Suppressor macrophage treated with lipopolysaccharide for 4 hours (primary cell): ENCODE measurements at places on chromosomes 13 and 19.

DNA sequence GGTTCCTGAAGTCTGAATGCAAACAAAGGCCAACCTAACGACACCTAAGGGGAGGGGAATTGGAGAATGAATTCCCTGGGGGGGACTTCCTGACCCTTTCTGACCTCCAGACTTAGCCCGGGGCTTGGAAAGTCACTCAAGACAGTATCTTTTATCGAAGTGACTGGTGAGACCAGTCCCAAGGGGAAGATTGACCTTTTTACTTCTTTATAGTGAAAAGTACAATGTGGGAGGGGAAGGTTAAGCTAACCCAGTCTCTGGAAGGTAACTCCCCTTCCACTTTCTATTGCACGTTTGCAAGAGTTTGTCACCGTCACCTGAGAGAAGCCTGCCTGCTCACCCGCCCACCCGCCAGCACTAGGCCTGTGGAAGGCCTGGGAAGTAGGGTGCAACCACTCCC, 111.9 kb downstream of the EFNB2 start:
- no peak for DNase-seq

- DNase-seq = no peak
These were observed 1.4 kb upstream of the ZNF584 start for GRCh38 chr19:58406818-58407657.

- DNase-seq = peak; percentile 0
These were observed 806 bp downstream of the ZNF90 start for GRCh38 chr19:20078581-20079031.

GRCh38 chr19:40689339-40690049, 957 bp downstream of the NUMBL start:
- DNase-seq = no peak

GRCh38 chr13:84400706-84401105, 518.4 kb upstream of the SLITRK1 start:
- DNase-seq = no peak

GRCh38 chr19:52170304-52170703, 1.1 kb downstream of the ZNF836 start:
- no peak for DNase-seq

DNA sequence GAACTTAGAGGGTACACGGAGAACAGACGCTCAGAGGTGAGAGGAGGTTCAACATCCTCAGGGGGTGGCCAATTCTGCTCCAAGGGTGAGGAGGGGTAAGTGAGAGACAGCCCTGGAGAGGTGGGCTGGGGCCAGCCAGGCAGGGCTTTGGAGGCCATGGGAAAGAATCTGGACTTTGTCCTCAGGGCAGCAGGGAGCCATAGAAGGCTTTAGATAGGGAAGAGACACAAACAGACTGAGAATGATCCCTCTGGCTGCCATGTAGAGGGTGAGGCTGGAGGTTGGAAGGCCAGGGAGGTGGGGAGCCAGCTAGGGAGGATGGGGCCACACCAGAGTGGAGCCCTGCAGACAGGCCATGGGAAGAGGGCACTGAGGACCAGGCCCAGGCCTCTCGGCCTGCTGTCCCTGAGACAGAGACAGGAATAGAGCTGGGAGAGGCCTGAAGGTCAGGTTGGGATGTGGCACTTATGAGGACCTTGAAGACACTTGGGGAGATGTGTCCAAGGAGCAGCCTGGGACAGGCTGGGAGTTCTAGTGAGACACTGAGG, 29.2 kb upstream of the CCNP start:
- no peak for DNase-seq

GRCh38 chr13:76123548-76123947, 487.4 kb downstream of the LMO7 start:
- no peak for DNase-seq

- no peak for DNase-seq
These were observed 660.1 kb upstream of the SLITRK1 start for GRCh38 chr13:84542348-84542747.

- DNase-seq = peak; percentile 9
These were observed 286.3 kb downstream of the POU4F1 start for GRCh38 chr13:78317030-78317429.

GRCh38 chr19:40025938-40026596, 29.2 kb downstream of the ZNF546 start:
- no peak for DNase-seq

- no peak for DNase-seq
These were observed 68.2 kb downstream of the ITGBL1 start for GRCh38 chr13:101520672-101521071.

GRCh38 chr19:58060231-58060630, 1.1 kb downstream of the ZNF135 start:
- DNase-seq = no peak

GRCh38 chr13:45372189-45373161, 31.5 kb upstream of the TPT1 start:
- DNase-seq = no peak

DNA sequence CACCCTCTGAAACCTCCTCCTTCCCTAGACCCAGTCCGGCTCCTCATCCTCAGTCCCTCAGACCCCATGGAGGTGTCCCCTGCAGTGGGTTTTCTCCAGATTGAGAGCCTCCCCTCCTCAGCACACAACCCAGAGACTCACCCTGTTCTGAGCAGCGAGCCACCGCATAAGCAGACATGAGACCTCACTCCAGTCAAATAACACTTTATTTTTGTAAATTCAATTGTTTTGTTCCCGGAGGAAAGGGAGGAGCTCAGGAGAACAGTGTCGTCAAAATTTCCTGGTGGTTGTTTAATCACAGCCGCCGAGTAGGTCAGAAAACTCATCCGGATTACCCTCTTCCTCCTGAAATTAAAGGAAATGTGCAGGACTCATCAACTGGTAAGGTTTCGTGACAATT, 57.5 kb downstream of the ERICH4 start:
- DNase-seq = no peak

DNA sequence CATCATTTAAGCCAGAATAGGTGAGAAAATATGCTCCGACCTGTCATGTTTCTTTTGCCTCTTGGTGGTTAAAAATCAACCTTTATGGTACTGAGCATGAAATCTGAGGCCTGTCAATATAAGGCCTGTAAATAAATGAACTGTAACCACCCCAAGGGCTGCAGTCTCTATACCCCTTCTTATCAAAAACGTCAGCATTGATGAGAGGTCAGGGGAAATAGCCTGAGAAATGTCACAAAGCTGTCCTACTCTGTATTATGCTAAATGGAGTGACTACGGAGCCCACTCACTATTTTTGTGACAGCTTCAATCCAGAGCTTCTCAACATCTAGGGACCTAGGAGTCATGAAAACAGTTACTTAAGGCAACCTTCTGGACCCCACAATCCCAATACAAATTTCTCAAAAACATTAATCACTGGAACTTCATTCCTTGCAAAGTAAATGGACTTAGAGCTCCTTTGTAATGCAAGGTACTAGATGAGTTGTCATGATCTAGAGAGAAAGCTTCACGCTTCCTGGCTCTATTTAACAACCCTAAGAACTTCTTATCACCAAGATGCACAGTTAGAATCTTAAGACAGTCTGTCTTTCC, 2.7 kb upstream of the RAP2A start:
- no peak for DNase-seq

DNA sequence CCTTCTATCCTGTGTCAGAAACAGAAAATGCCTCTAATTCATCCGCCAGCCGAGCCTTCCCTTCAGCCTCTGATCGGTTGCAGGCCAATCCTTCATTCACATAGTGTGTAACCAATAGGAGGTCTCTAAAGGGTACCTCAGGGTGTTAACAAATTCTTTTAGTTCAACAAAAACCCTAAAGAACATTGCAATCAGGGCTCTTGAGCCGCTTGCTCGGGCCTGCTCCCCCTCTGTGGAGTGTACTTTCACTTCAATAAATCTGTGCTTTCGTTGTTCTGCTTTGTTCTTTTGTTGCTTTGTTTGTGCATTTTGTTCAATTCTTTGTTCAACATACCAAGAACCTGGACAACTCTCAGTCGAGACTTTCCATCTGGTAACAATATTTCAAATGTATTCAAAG, 366.5 kb downstream of the KCTD12 start:
- DNase-seq = no peak

GRCh38 chr19:4671185-4671851, 1.2 kb upstream of the MYDGF start:
- DNase-seq = no peak

GRCh38 chr19:18589380-18590272, 1.0 kb downstream of the REX1BD start:
- DNase-seq = peak; percentile 67

DNA sequence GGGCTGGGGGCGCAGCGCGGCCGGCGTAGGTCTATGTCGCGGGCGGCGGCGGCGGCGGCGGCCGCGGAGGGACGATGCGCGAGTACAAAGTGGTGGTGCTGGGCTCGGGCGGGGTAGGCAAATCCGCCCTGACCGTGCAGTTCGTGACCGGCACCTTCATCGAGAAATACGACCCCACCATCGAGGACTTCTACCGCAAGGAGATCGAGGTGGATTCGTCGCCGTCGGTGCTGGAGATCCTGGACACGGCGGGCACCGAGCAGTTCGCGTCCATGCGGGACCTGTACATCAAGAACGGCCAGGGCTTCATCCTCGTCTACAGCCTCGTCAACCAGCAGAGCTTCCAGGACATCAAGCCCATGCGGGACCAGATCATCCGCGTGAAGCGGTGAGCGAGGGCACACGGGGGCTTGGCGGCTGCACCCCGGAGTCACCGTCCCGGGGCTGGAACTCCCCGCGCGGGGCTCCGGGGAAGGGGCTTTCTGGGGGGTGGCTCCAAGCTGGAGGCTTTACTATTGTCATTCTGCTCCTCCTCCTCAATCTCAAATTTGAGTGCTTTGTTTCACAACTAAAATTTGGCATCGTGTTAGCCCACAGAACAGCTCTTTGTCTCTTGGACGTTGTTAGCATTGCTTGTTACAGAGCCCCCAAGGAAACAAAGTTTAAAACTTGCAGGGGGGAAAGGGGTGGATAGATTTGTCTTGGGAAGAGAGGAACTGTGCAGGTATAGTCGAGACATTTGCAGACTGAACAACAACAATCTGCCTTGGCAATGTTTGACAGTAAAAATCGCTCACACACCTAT, 630 bp downstream of the RAP2A start:
- peak; percentile 27 for DNase-seq

DNA sequence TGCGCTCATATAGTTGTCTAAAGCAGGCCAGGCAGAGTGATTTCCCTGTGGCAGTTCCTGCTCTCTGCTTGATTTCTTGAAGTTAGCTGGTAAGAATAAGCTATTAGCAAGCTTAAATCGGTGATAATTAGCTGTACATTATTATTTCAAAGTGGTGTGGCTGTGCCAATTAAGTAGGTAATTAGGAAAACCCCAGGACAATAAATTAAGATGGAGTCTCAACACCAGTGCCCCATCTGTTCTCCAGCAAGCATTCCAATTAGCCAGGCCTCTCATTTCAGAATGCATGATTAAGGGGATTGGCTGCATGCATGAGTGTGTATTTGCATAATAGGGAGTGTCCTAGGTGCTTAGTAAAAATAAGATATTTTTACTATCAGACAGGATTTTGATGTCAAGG, 342.3 kb downstream of the GPC5 start:
- DNase-seq = no peak

DNA sequence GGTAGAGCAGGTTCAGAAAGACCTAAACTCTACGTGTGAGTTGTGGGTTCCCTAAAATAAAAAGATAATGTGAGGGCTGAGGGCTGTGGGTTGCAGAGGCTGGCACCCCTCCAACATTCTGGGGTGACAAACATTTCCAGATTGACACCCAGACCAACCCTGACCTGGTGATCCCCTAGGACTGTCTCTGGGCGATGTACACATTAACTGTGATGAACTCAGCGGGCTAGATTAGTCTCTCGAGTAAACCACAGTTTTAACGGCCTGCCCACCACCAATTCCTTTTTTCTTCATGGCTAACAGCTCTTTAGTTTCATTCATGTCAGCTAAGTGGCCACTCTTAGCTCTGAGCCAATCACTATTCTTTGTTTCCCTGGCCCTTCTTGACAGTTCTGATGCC, 24.8 kb downstream of the SIAH3 start:
- DNase-seq = peak; percentile 28

GRCh38 chr19:46015687-46016425, 7.0 kb downstream of the PGLYRP1 start:
- no peak for DNase-seq

- DNase-seq = peak; percentile 94
These were observed 220.9 kb downstream of the FOXO1 start for GRCh38 chr13:40445557-40445990.

DNA sequence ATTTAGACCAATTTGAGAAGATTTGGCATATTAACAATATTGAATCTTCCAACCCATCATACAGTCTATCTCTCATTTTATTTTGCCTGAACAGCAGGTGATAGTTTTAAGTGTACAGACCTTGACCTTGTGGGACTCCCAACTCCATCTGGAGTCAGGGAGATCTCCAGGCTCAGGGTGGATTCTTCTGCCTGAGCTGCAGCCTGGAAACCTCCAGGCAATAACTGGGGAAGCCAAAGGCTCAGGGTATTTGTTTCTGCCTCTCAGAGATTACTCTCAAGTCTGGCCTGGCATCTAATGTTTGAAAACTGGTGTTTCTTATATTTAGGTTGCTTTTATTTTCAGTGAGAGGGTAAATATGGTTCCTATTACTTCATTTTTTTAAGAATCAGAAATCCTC, 102.1 kb upstream of the C1QTNF9B start:
- no peak for DNase-seq

GRCh38 chr19:3632739-3633558, 6.4 kb upstream of the CACTIN start:
- DNase-seq = no peak

DNA sequence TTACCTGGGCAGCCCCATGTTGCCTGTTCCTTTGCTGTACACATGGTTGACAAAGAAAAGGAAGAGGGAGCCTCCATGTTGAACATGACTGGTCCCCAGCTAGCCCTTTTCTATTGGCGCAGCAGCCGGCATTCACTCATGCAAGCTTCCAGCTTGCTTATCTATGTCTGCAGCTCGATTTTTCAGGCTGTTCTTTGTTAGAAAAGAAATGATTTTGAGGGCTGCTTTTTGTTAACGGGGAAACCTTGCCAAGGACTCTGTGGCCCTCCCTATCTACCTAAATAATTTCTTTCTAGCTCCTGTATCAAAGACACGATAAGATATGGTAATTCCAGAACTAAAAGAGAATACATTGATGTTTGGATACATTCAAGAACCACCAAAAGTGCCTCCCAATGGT, 20.4 kb upstream of the ADGRE2 start:
- no peak for DNase-seq

DNA sequence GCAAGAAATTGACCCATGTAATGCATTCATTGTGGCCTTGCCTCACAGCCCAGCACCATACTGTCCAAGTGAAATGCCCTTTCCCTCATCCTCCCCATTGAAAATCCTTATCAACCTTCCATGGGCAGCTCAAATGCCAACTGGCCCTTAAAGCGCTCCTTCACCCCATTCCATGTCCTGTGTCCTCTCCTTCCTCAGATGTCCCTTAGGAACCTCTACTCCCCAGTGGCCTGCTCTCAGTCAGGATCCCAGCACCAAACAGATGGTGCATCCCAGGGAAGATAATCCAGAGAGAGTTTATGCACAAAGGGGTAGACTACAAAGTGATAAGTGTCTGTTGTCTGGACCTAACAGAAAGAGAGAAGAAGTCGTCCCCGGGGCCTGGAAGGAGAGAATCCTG, 407.4 kb upstream of the ZNF507 start:
- DNase-seq = no peak

GRCh38 chr13:36919833-36920615, at the start of gene SMAD9:
TSS of gene SMAD9 (minus strand) at chr13:36920238. CDS start at chr13:36879689, 40,549 bp downstream.
- DNase-seq = peak; percentile 33

GRCh38 chr19:49653466-49653806, 11.4 kb downstream of the SCAF1 start:
- DNase-seq = no peak

GRCh38 chr13:99399623-99399974, 92.4 kb upstream of the GPR183 start:
- no peak for DNase-seq
